HS-5 (cell line): ENCODE measurements at places on chromosomes 1 and 21.

- DNase-seq: no peak
These were observed 39.9 kb upstream of the CSF3R start for GRCh38 chr1:36522461-36523229.

GRCh38 chr1:24888061-24888970, 41.8 kb downstream of the RUNX3 start:
- DNase-seq: no peak

DNA sequence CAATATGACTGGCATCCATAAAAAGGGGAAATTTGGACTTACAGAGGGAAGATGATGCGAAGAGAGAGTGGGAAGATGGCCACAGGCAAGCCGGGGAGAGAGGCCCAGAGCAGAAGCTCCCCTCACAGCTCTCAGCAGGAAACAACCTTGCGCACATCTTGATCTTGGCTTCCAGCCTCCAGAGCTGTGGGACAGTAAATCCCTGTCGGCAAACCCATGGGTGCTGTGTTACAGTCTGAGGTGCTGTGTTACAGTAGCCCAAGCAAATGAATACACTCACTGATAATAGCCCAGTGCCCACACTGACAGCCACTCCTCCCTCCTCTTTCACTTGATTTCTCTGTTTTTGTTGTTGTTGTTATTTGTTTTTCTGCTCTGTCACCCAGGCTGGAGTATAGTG, 22.4 kb downstream of the CDCA8 start:
- DNase-seq: no peak

- DNase-seq: no peak
These were observed 22.1 kb upstream of the NEXN start for GRCh38 chr1:77866296-77866695.

- DNase-seq: no peak
These were observed 16.8 kb downstream of the FLG2 start for GRCh38 chr1:152343006-152343405.
